Skeletal muscle cell (primary cell): ENCODE measurements at places on chromosomes 16 and 17.

GRCh38 chr17:57309479-57309878, 53.2 kb downstream of the MSI2 start:
- DNase-seq = no peak

DNA sequence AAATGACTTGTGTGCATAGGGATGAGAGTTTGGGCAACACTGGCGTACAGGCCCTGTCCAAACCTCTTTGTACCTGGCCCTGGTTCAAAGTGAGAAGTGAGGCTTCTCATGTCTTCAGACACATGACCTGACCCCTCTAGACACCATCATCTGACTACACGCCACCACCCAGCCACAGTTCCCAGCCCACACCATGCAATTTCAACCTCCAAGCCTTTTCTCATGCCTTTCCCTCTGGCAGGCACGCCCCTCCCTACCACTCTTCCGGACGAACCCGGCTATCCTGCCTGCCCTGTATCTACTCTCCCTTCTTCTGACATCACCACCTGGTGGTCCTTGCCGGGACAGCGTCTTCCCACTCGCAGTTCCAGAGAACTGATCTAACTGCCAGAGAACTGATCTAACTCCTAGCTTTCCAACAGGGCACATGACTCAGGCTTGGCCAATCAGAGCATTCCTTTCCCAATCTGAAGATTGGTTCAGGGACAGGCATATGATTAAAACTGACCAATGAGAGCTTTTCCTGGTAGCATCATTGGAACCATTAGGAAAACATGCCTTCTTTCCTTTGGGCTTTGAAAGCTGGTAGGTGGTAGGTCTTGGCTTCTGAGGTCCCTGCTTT, 27.1 kb upstream of the IL21R start:
- DNase-seq = peak; percentile 20

DNA sequence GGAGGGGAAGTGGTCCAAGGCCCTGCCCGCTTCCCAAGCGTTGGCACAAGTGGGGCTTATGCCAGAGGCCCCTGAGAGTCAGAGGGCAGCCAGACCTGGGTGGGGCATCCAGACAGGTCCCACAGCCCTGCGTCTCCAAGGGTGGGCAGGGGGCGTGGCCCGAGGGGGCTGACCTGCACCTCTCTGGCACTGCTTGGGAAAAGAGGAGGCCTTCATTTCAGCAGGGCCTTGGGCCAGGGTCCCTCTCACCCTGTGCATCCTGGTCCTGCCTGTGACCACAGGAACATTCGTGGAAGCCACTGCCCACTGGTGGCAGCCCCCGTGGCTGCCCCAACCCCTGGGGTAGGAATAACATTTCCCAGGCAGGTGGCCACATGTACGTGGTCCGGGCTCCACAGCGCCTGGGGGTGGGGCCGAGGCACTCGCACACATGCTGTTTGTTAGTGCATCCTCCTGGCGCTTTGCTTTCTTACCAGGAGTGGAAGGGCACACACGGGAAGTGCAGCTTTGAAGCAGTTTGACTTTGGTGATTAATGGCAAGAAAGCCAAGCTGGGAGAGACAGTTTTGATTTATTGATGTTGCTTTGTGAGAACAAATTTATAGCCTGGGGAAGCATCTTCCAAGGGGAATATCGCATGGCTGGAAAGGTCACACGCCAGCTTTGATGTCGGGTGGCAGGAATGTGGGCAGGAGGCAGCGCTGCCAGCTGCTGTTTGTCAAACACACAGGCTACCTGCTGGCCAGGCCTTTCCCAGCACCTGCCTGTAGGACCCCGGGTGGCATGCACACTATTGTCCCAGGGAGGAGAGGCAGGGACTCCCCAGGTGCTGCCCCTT, 4.3 kb downstream of the CENPX start:
- DNase-seq = no peak

DNA sequence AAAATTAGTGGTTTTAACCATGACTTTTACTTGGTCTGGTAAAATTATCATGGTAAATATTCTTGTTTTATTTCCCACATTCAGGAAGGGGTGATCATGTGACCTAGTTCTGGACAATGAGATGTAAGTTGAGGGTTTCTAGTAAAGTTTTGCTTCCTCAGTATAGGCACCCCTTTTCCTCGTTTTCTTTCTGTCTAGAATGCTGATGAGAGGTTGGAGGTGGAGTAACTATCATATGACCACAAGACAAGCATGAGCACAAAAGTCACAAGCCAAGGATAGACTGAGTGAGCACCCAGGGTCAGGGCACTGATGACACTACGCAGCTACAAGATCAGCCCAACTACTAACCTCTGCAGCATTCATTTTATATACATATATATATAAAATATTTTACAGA, 53.9 kb downstream of the MYO1D start:
- no peak for DNase-seq

- DNase-seq = no peak
Observed at GRCh38 chr16:22030087-22030812, 22.3 kb downstream of the MOSMO start.

DNA sequence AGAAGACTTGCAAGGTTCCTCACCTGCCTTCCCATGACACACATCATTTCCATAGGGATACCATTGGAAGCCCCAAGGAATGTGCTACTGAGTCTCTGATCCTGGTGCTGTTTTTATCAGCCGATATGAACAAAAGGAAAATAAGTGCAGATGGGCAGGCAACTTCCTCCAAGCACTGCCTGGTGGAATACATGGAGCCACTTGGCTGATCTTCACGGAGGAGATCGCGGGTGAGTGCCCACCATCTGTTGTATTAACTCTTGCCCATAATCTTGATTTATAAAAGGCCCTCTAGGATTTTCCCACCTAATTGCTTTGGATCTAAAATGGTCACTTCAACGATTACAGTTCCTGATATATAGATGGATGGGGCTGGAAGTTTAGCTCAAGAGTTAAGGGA, 24.7 kb upstream of the CDRT15 start:
- DNase-seq = no peak

GRCh38 chr17:40500709-40501108, 714 bp downstream of the TNS4 start:
- DNase-seq = no peak

GRCh38 chr16:78478267-78478861, 378.9 kb downstream of the WWOX start:
- DNase-seq = no peak

DNA sequence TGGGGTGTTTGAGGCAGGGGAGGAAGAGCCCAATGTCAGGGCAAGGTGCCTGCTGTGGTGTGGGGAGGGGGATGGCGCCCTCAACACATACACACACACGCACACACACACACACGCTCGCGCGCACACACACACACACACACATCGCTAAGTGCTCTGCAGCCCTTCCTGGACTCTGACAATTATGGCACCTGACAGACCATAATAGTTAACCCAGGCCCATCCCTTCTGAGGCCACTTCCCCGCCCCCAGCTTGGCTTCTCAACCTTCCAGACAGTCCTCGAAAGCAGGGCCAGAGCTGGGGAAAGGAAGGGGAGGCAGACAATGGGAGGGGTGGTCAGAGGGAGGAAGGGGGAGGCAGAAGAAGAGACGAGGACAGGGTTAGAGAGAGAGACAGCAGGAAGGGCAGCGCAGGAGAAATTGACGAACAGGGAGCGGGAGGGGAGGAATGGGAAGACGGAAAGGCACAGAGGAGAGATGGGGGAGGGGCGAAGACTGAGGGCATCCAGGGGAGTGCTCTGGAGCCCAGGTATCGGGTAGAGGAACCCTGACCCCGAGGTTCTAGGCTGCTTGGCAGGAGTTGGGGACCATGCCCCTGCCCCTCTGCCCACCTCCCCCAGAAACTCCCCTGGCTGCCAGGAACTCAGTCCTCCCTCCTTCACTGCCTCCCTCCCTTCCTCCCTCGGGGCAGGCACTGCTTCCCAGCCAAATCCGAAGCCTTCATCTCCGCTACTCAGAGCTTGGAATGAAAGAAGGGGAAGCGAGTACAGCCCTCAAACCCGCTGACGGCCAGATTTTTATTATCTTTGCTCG, 4.0 kb downstream of the SRCIN1 start:
- no peak for DNase-seq

- DNase-seq = no peak
Observed at GRCh38 chr17:535198-535597, 179.4 kb downstream of the VPS53 start.

GRCh38 chr17:15350777-15351477, 9.5 kb upstream of the TEKT3 start:
- no peak for DNase-seq

DNA sequence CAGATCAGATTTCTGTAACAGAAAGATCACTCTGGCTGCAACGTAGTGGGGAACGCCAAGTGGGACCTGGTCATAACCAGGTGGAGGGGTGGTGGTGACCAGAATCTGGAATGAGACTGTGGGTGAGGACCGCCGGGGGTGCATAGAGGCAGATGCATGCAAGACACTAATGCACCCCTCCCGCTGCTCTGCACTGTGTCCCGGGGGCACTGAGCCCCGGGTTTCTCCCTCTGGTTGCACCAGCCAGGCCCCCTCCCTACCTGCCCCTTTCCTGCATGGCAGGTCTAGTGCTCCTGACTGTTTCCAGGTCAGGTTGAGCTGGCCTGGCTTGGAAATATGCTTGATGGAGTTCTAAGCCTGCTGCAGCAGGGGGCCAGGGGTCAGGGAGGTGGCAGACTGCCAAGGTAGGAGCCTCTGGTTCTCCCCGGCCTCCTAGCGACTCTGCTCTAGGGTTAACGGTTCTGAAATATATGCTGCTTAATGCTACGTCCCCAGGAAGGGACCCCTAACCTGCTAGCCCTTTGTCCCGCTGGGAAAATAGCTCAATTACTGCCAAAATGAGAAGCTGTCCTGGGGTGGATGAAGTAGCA, 94.3 kb downstream of the SDK2 start:
- no peak for DNase-seq

DNA sequence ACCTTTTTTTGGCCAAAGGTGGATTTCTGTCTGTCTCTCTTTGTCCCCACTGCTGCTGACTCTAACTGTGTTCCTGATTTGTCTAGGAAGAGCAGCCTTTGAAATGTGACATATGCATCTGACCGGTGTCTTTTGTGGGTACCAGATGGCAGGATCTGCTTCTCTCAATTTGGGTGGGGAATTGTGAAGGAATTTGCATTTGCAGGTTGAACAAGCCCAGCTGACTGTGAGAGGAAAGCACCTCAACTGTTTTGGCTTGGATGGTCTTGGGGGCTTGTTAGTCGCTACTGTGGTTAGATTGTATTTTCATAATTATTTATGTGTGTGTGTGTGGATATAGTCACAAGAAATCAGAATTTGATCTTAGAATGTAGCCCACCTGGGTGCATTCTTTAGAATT, 37.7 kb upstream of the LCMT1 start:
- no peak for DNase-seq

GRCh38 chr17:54221499-54221898, 398.8 kb downstream of the KIF2B start:
- DNase-seq = no peak

DNA sequence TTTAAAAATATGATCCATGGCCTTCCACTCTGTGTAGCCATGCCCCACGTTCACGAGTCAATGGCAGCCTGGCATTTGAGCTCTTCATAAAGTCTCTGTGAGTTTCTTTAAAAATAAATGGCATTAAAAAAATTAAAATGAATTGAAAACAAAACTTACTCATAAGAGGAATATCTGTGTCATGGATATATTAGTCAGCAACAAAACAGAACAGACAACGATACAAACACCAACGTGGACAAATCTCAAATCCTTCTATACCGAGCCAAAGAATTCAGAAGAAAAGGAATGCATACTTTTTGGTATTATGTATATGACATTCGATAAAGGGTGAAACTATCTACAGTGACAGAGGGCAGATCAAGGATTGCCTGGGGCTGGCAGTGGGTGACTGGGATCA, 8.2 kb upstream of the CMIP start:
- no peak for DNase-seq

GRCh38 chr17:704111-704864, 10.4 kb downstream of the VPS53 start:
- no peak for DNase-seq

GRCh38 chr16:30802936-30803335, 15.9 kb upstream of the ZNF629 start:
- no peak for DNase-seq

GRCh38 chr16:58462089-58462488, 37.9 kb upstream of the NDRG4 start:
- DNase-seq = no peak

DNA sequence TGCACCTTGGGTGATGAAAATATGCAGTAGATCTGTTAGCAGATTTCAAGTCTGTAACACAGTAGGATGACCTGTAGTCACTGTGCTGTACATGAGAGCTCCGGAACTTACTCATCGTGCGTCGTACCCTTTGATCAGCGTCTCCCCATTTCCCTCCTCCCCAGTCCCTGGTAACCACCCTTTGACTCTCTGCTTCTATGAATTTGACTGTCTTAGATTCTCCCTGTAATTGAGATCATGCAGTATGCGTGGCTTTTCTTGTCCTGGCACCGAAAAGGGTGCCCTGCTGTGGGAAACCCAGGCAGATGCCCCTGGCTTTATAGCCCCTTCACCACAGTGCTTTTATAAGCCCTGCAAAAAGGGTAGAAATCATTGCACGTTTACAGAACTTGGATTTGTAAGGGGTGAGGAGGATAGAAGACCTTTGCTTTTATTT, 20.5 kb downstream of the CLEC16A start:
- DNase-seq = no peak

DNA sequence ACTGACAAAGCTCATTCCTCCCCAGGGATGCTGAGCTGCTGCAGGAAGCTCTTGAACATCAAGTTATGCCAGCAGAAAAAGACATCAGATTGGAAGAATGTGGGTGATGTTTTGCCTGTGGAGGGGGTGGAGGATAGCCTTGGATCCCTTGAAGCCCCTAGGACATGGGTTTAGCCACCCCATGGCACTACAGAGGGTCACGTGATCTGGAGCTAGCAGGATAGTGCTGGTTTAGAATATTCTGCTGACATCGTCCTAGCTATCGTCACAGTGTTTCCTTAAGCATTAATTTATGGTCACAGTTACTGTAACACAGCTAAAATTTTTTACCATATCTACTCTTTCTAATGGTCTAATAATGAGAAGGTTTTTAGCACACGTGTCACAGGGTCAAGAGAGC, 20.2 kb upstream of the MON1B start:
- no peak for DNase-seq

- DNase-seq = no peak
Observed at GRCh38 chr16:3564130-3564888, 12.9 kb downstream of the NLRC3 start.

- DNase-seq = no peak
Observed at GRCh38 chr17:347309-347899, 5.2 kb downstream of the RPH3AL start.

DNA sequence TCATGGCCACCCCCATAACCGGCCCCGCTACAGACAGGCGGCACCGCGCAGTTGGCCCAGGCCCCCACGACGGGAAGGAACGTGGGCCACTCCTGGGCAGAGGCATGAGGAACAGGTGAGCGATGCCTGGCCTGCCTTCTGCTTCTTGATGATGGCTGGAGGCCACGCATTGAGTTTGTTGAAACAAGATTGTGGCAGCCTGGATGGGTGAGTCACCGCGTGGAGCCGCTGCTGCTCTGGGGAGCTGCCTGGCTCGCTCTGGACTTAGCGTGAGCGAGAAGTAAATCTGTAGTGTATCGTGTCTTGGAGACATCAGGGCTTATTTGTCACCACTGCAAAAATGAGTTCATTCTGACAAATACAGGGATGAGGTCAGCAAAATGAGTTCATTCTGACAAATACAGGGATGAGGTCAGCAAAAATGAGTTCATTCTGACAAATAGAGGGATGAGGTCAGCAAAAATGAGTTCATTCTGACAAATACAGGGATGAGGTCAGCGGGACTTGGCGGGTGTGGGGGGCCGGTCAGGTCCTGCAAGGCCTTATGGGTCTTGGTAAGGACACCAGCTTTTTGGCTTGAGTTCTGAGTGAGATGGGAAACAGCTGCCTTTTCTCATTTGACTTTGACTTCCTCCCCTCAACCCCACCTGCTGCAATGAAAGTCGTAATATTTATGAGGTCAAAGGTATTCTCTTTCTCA, 93.0 kb downstream of the SEC14L1 start:
- DNase-seq = peak; percentile 29

GRCh38 chr16:1089822-1090619, 6.0 kb downstream of the C1QTNF8 start:
- no peak for DNase-seq
